ENCODE measurements at places on chromosomes 5 and 9. TPM values are rescaled to one million over a fixed set of nuclear protein-coding genes. Genes with fewer than 3 reads are reported as not detected.

GRCh38 chr5:32270946-32271345 is 41.8 kb downstream of the MTMR12 start:
- DNase-seq = no peak

Gene ST8SIA4
- 0.50 TPM for total RNA-seq

Gene RORB
- total RNA-seq = 6.5 TPM

Gene LCN15
- 0.61 TPM for total RNA-seq
